ENCODE measurements at places on chromosomes 11 and 22.

GRCh38 chr11:95699631-95700470, 89.7 kb downstream of the FAM76B start:
- DNase-seq, result no peak

DNA sequence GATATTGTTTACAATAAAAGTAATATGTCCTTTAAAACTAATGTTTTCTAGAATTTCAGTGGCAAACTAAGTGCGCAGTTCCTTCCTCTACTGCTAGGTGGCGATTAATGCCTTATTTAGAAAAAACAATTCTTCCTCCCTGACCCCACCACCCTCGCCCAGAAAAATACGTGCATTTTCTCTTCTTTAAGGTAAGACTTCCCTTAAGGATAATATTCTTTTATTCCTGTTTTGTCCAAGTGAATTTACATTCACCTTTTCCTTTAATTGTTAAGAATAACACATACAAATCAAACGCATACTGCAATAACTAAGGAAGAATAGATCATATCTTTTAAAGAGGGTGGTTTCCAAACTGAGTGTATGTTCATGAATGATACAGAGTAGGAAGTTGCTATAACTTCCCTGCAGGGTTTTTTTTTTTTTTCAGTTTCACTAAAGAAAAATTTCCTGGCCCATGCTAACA, 17.0 kb upstream of the PSMA1 start:
- no peak for DNase-seq

GRCh38 chr11:104803776-104804175, 94.5 kb downstream of the CASP12 start:
- no peak for DNase-seq

- no peak for DNase-seq
Measured at GRCh38 chr11:127651175-127651887, 650.8 kb upstream of the KIRREL3 start.

GRCh38 chr11:130581646-130582045, 133.2 kb downstream of the ADAMTS15 start:
- no peak for DNase-seq

GRCh38 chr11:7462706-7463105, 22.6 kb upstream of the OLFML1 start:
- no peak for DNase-seq

DNA sequence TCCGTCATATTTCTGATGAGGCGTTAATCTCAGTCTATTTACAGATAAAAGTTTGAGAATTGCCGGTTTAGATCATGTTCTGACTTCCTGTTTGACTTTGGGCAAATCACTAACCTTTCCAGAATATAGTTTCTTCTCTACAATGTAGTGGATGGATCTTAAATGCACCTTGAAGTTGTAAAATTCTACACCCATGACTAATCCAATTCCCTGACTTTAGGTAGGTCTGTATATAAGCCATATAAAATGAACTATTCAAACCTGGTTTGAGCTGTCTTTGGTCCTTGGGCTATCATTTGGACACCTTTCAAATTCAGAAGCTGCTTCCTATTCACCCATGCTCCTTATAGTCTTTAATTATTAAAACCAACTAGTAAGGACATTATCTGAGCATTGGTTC, 52.2 kb upstream of the BLID start:
- DNase-seq, result no peak

All from forelimb muscle (tissue), 1 donor.